ENCODE measurements at places on chromosomes 5 and 9.

DNA sequence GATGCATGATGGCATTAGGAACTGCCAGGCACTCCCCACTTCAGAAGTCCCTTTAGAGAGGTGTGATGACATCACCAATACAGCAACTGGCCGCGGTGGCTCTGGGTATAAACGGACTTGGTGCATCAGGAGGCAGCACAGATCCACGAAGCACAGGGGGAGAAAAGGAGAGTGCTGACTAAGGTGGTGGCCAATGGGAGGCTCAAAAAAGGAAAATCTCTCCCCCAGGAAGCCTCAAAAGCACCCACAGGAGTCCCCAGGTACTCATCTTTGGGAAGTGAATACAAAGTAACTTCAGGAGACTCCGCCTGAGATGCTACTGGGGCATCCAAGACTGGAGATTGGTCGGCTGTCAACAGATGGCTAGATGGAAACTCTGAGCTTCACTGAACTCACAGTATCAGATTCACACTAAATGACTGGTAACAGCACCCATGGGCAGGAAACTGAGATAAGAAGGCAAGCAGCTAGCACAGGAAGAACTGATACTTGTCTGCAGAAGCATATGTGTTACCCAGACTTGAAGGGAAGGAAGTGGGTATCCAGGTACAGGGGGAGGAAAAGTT, 7.6 kb downstream of the TTC39B start:
- no peak for DNase-seq

GRCh38 chr5:38996123-38996522, 78.1 kb downstream of the RICTOR start:
- DNase-seq, result no peak

- no peak for DNase-seq
Observed at GRCh38 chr9:104833696-104834095, 69.8 kb downstream of the NIPSNAP3B start.

DNA sequence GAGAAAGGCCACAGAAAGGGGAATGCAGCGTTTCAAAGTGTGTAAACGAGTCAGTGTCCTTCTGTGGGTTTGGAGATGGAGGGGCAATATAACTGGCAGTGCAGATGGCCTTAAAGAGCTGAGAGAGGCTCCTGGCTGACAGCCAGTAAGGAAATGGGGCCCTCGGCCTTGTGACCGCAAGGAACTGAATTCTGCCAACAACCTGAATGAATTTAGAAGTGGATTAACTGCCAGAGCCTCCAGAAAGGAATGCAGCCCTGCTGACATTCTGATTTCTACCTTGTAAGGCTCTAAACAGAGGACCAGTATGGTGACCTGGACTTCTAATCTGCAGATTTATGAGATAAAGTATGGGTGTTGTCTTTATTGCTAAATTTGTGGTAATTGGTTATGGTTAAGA, 17.5 kb upstream of the NREP start:
- no peak for DNase-seq

DNA sequence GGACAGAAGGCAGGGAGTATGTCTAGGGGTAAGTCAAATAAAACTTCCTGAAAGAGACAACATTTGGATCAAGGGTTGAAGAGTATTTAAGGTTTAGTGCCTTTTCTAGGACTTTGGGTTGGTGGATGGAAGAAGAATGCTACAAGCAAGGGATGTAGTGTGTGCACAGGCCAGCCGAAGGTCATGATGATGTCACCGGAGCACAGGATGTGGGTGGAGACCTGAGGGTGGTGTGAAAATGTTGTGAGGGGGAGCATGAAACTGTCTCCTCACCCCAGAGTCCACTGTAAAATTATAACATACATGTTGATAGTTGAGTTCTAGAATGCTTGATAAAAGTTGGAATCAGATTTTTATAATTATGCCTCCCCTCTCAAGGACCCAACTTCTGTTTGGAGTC, 553.3 kb upstream of the SGCD start:
- DNase-seq, result no peak

DNA sequence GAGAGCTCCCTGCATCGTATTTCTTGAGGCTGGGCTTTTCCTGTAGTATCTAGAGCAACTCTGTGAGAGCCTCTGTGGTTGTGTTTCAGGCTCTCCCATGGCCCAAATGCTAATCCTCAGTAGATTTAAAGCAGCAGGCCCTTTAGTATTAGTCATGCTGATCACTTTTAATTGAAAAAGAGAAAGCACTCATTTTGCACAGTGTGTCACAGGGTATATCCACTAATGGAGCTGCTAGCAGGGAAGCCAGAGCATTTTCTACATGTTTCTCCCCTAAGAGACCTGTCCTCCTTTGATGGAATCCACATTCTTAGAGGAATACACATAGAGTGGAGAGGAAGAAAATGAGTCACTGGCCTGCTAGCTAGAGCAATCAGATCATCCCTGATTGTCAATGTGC, 348.5 kb downstream of the TMEM232 start:
- DNase-seq, result no peak

DNA sequence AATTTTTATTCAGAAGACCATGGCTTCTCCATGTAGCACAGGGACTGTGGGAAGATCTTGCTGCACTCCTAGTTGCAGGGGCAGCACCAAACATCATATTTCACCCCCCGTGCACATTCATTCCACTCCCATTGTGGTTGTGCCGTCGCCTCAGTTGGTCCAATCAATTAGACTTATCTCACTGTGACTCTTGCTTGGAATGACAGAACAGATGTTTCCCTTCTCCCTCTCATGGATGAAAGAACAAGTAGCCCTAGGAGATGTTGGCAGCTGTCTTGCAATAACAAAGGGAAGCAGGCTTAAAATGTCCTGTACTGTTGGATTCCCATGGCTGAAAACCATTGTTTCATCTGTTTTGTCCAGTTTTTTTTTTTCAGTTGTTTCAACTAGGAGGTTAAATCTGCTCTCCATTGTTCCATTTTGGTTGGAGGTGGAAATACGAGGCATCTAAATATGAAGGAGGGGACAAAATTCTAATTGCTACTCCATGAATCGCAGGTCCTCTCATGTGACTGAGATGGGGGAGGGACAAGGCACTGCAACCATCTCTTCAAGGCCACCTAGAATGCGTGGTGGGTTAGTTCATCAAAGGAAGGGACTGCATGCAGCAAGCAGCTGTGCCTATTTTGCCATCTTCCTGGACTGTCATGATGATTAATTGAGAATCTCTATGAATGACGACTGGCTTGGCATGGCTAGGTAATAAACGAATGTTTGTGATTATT, 214.4 kb downstream of the NSG2 start:
- DNase-seq, result no peak

DNA sequence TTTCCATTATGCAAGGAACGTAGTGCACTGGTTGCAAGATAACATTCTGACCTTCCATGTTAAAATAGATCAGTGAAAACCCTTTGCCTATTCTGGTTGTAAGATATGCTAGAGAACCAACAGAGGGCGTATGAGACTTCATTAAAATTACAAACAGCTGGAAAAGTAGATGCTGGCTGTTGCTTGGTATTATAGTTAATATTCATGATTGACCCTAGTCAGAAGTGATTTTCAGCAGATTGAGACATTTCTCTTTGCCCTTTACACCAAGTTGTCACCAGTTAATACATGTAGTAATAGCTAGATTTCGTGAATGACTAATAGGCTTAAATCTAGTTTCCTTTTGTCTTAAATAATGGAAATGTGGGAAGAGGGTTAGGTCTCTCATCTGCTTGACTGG, 13.8 kb upstream of the FGF18 start:
- no peak for DNase-seq

- no peak for DNase-seq
Observed at GRCh38 chr5:7330256-7330655, 65.7 kb upstream of the ADCY2 start.

- DNase-seq, result no peak
Observed at GRCh38 chr9:108270561-108270960, 585.2 kb downstream of the ACTL7B start.

DNA sequence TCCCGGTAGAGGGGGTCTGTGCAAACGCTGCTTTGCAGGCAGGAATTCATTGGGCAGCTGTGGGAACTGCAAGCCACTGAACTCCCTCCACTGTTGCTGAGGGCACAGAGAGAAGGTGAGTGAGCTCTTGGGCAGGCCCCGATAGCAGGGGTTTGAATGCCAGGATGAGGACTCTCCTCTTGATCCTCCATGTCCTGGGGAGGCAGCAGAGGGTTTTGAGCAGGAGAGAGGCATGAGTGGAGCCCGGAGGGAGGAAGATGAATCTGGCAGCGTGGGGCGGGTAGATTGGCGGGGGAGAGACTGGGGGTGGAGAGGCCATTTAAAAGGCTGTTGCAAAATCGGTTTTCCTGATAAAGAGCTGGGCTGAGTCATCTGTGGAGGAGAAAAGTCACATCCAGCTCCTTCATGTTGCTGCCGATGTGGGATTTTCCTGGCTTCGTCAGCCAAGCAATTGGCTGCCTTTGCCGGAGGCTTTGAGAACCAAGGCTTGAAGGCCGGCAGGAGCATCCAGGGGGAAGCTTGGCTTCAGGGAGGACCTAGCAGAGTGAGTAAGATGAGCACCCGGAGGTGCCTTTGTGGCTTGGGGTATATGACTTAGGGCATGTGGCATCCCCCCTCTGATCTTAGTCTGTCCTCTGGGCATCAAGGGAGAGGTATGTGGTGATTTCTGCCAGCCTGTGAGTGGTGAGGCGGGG, at the start of gene SYNPO:
TSS of gene SYNPO (plus strand) at position 350 of the 695 bp plus-strand sequence. CDS start 7,616 bp downstream, outside the sequence.
- DNase-seq, result no peak

GRCh38 chr9:32384364-32385151, at the start of gene ACO1:
Gene ACO1 (plus strand): TSS chr9:32384643. CDS start chr9:32405507, 20,864 bp downstream.
- DNase-seq, result peak; percentile 82

DNA sequence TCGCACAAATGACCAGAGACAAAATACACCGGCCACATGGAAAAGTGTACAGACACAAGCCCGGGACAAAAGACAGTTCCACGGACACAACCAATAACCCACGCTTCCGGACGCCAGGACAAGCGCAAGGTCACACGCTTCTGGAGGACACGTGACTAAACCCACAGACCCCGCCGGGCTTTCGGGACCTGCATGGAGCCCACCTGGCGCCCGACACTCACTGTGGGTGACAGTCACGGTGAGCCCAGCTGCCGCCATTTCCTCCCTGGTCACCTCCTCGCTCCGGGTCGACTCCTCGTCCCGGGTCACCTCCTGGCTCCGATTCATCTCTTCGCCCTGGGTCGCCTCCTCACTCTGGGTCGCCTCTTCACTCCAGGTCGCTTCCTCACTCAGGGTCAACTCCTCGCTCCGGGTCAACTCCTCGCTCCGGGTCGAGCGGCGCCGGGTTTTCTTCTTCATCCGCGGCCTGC, 470 bp downstream of the BAG1 start:
- DNase-seq, result peak; percentile 8

GRCh38 chr5:79225026-79225425, 10.9 kb upstream of the JMY start:
- no peak for DNase-seq

DNA sequence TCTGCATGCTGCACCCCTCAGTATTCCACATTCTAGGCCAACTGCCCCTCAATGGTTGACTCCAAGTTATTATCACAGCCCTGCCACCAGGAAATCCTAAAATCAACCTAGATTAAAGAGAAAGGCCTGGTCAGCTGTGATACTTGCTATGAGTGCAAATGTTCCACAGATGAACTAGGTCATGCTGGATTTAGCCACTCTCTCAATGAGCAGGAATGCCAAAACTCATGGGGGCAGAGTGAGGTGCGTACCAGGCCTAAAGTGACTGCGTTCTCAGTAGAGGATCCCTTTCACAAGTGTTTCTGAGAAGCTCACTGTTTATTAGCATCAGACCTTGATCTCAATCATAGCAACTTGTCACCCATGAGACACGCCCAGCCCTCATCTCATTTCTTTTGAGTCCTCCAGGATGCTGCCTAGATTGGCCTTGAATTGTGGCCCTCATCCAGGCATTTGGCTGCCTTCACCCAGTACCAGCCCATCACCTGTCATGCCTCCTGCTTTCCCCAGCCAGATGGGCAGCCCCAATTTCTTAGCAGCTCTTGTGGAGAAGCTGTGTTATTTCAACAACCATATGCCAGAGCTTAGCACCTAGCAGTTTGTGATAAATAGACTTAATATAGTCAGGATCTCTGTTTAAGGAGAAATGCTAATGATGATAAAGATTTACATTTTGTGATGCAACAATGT, 383.9 kb downstream of the CTNND2 start:
- DNase-seq, result no peak

GRCh38 chr5:176379881-176380280, 8.5 kb downstream of the NOP16 start:
- DNase-seq, result no peak

DNA sequence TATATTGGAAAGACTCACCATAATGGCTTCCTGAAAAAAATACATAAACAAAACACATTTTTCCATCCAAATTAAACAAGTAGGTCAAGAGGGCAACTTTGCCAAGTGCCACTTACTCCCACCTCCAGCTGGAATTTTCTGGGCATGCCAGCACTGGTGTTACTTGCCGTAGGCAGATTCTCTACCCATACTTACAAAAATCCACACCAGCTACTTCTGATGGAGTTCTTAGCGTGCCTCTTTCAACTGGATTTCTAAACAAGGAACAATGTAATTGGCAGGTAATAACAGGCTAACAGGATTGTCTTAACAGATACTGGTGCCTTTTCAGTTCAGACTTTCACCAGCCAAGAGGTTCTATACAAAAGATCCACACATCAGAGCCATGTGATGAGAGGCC, 301.4 kb downstream of the MLLT3 start:
- DNase-seq, result no peak

DNA sequence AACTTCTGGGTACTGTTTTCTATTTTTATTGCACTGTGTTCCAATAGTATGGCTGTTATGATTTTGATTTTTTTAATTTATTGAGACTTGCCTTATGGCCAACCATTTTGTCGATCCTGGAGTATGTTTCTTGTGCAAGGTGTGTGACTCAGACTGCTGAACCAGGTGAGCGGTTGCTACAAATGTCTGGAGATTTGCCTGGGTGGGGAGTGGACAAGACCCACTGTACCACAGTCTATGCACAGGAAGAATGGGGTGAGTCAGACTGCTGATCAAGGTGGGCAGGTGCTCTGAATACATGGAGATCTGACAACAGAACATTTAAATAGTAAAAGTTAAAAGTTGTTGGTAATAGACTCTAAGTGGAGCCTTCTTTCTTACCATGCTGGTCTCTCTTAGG, 609.2 kb downstream of the CSNK1G3 start:
- DNase-seq, result no peak

GRCh38 chr5:179875741-179876609, 17.4 kb upstream of the MRNIP start:
- no peak for DNase-seq

GRCh38 chr5:141686648-141687416, 4.8 kb upstream of the ARAP3 start:
- DNase-seq, result no peak

DNA sequence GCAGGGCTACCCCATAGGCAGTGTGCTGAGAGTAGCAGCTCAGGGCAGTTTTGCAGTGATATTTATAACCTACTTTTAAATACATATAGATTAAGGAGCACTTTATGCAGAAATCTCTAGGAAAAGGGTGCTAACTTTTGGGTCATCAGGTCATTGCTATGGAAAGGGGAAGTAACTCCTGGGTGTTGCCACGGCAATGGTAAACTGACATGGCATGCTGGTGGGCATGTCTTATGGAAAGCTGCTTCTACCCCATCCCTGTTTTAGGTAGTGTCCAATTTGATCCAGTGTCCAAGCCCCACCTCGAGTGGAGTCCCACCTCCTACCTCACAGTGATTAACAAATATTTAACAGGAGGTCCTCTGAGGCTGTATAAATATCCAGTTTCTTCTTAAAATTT, 56.8 kb upstream of the XPA start:
- no peak for DNase-seq
